ENCODE measurements at places on chromosomes 5 and 9.

- DNase-seq, result no peak
Measured at GRCh38 chr5:154791535-154791934, 36.4 kb downstream of the LARP1 start.

DNA sequence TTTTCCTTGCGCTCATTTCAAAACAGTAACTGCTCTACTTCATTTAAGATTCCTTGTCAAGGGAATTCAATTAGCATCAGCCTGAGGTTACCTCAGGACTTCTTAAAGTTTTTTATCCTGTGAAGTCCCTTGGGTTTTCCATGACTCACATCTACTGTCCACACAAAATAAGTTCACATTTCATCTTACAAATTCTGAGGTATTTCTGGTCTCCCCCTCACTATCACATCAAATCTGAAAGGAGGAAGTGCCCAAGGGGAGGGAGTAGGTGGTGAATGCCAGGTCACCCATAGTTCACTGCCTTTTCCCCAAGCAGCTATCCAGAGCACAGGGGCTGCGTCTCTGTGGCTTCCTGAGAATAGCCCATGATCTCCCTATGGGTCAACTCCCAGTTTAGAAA is 227.1 kb upstream of the NREP start:
- DNase-seq, result no peak

- no peak for DNase-seq
Measured at GRCh38 chr5:176161431-176161830, 76.8 kb upstream of the SIMC1 start.

DNA sequence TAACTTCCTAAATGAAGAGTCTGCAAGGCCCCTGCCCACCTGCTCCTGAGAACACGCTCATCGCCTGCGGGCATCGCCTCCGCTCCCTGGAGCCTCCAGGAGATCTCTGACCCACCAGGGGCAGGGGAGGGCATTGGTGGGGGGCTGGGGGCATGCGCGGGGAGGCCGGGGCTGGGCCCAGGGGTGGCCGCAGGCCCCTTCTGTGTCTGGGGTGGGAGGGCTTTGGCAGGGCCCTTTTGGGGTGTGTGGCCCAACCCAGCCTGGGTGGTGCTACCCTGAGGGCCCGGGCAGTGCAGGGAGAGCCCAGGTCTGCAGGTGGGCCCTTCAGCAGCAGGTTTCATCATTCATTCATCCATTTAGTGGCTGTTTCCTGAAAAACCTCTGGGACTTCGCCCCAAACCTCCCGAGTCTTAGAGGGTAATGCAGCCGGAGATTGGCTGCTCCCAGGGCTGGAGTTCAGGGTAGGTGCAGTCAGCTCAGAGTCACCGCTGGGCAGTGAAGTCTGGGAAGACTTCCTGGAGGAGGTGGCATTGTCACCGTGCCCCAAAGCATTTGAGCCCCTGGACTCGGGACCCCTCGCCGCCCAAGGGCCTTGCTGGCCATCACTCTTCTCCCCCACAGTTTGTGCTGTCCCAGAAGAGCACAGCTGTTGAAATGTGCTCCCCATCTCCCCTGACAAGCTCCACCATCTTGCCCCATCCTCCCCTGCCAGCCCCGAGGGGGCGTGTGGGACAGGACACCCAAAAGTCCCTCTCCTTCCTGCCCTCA is 255.1 kb downstream of the PARP8 start:
- no peak for DNase-seq

DNA sequence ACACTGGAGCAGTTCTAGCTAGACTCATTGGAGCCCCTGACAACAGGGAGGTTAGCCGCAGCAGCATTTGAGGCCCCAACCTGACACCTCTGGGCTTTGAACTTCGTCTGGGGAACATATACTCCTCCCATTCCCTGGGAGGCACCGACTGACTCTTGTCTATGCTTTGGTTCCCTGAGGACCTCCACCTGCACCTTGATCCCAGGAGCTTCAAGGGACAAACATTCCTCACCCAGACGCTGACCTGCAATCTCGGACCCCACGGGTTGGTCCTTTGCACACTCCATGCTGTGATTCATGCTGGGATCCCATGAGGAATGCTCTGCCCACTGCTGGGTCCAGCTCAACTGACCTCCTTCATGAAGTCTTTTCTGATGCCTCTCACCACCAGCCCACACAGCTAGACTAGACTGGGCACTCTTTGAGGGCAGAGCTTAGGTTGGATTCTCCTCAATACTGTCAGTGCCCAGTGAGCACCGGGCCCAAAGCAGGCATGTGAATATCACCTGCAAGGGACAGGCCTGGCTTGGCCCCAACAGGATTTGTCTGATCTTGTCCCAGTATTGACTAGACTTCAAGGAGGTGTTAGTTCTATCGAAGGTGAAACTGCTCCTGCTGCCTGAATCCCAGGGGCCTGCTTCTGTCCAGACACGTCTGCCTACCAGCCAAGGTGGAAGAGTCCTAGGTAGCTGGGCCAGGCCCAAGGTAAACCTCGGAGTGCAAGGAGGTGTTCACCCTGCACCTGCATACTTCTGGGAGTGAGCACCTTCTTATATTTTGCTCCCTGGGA is 51.8 kb upstream of the ZBTB43 start:
- DNase-seq, result peak; percentile 68

DNA sequence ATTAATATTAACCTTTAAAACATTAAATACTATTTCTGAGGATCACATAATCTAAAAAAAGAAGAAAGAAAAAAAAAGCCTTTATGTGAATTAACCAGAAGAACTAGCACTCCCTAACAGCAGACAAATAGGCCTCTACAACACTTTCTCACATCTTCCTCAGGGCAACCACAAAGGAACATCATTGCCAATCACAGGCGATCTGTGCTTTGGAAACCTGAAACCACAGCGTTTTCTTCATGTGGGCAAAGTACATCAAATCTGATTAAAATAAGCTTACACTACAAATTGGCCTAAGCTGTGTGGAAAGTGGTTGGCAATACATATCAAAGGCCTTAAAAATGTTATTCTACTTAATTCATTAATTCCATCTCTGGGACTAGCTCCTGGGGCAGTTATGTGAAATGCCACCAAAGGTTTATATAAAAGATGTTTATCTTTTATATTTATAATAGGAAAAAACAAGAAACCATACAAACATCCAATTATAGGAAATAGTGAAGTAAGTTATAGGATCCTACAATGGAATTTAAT is 184.8 kb upstream of the TBCA start:
- DNase-seq, result no peak

- no peak for DNase-seq
Measured at GRCh38 chr9:15248081-15248480, 58.9 kb downstream of the TTC39B start.

DNA sequence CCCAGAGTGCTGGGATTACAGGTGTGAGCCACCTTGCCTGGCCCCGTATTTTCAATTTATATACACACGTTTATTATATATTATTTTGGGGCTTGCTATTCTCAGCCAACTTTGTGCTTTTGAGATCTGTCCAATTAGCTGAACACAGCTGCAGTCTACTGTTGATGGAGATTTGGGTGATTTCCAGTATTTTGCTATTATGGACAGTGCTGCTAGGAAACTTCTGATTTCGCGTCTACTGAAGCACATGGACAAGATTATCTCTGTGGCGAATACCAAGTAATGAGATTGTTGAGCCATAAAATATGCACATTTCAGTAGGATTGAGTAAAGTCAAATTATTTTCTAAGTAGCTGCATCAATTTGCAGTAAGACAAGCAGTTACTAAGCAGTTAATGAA is 1731.2 kb upstream of the CDH6 start:
- no peak for DNase-seq

- no peak for DNase-seq
Measured at GRCh38 chr5:118468085-118468484, 520.3 kb downstream of the DTWD2 start.

DNA sequence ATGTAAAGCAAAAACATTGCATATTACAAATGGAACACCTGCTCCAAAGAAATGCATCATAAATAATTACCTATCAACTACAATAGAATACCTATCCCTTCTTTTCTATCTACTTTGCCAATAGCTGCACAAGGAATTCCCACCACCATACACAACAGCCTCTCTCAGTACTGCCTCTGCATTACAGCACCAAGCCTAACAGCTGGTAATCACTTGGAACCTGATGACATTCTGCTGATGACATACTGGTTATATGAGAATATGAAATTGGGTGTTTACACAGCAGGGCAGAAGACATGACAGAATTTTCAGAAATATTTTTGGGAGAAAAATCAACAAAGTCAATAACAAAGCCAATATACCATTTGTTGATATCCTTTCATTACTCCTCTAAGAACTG is 43.2 kb downstream of the PSMB7 start:
- DNase-seq, result no peak

- no peak for DNase-seq
Measured at GRCh38 chr5:170848033-170848432, 13.8 kb upstream of the RANBP17 start.

GRCh38 chr5:135373736-135374515 is 25.1 kb downstream of the MACROH2A1 start:
- DNase-seq, result no peak
